ENCODE measurements at places on chromosomes 12 and 14.

DNA sequence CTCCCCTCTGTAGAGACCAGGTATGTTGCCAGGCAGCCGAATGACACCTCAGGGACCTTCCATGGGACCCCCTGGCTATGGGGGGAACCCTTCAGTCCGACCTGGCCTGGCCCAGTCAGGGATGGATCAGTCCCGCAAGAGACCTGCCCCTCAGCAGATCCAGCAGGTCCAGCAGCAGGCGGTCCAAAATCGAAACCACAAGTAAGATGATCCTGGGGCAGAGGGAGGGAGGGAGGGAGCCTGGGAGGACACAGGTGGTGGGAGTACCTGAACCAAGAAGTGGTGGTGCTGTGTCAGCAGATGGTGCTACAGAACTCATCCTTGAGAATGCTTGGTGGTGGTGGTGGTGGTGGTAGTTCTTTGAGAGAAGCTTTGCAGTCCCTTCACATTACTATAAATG is 1.0 kb downstream of the SMARCD1 start:
- no peak for DNase-seq

DNA sequence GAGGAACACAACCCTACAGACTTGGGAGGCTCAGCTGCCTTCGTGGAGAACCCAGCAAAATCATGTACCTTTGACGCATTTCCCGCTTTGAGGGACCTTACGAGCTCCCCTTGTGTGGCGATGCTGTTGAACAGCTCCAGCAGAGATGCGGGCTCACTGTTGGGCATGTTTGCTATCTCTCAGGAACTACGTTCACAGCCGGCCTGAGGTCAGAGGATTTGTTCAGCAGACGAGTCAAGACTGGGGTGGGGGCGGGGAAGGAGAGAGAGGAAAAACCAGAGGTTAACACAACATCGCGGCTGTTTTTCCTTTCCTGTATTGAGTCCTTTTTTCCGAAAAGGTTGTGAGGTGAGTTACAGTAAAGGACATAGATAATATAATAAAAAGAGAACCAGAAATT is 45.9 kb downstream of the SLC25A47 start:
- DNase-seq = no peak

GRCh38 chr12:26697217-26697616 is 135.8 kb downstream of the ITPR2 start:
- no peak for DNase-seq

DNA sequence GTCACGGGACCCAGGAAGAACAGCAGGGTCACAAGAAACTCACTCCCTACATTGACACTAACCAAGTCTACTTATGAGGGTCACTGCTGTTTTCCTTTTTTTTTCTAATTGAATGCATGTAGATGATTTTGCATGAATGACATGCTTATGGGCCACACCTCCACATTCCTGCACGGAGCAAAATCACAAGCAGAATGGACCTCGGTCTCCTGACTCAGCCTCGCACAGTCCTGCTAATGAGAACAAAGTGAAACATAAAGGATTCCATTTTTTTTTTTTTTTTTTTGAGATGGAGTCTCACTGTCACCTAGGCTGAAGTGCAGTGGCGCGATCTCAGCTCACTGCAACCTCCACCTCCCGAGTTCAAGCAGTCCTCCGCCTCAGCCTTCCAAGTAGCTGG is 12.3 kb downstream of the SCARB1 start:
- DNase-seq = no peak

DNA sequence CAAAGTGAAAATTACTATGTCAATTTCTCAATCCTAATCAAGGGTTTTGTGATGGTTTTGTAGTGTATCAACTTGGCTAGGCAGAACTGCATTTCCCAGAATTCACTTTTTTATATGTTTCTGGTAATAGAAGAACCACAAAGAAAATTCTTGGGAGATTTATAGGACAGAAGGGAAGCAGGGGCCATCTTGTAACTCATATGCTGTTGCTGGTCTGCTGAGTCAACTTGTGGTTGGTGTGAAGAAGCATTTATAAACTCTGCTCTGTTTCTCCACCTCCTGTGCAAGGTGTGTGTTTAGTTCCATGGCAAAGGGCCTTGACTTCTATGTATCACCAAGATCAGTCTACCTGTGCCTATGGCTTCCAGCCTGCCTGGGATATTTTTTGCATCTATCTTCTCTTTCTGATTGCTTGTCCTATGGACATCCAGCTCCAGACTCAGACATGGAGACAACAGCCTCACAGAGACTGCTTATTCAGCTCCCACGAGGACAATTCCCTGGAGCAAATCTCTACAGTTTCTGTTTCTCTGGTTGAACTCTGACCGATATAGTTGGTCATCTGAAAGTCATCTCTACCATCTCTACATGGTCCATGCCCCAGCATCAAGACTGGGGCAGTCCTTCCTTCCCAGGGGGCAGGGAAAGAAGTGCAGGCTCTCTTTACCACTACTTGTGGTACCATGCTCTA is 364.3 kb upstream of the DDHD1 start:
- no peak for DNase-seq

DNA sequence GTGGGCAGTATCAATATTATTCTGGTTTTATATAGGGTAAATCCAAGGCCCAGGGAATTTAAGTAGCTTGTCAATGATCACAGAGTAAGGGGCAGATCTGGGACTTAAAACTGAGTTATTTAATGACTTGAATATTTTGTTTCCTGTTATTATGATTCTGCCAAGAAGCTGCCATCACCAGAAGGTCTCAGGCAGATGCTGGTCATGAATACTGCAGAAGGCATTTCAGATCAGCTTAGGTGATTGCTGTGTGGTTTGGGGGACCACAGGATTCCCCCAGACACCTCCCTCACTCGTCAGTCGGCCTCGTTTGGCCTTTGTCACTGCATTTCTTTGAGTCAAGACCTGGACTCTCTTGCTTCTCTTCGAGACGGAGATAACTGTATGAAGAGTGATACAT is 47.7 kb upstream of the EVL start:
- no peak for DNase-seq

DNA sequence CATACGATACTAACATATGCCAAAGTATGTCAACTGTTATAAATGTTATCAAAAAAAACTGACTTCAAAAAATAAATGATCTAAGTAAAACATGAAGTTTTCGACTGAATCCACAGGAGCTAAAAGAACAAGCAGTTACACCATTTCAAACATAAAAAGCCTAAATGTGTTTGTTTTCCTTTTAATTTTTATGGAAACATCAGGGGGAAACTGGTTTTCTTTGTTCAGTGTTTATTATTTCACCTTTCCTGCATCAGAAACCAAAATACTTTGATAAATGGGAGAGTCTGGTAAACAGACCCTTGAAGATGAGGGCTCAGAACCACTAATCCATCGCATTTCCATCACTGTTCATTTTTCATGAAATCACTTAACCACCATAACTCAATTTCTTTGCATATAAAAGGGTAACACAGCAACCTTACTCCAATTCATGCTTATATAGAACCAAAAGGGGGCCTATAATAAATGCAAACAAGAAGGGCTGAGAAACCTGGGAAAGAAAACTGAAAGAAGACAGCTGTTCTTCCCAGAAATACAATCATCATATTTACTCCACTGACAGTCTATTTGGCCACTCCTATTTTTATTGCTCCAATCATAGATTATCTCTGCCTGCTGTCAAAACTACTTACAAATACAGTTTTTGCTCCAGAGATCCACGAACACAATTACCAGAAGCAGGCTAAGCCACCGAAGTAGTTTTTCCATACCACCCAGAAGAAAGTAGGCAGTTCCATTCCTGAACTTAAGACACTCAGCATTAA is 17.0 kb downstream of the FGD6 start:
- no peak for DNase-seq
